Memory B cell (primary cell): ENCODE measurements at places on chromosomes 2 and 18.

DNA sequence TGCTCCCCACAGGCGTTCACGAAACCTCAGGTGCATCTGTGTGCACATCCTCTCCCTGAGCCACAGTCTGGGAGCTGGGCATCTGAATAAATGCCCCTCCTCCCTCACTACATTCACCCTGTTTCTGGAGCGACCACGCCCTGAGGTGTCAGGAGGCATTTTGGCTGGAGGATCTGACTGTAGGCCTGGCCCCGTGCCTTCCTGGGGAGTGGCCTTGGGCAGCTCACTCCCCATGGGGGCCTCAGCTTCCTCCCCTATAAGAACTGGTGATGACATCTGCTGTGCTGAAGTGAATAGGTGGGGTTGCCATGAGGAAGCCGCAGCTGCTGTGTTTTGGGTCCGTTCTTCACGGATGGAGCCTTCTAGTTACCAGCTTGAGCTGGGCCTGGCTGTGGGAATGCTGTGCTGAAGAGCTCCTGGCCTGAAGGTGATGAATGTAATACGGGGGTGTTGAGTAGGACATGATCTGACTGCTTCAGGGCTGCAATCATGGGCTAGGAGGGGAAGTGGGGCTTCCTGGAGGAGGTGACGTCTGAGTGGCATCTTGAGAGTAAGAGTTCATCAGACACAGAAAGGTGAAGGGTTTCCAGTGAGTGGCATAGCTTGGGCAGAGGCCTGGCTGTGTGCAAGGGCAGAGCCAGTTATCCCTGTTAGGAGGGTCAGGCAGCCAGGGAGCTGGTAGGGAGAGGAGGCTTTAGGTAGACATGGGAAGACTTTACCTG is 58.2 kb downstream of the GLI2 start:
- no peak for DNase-seq
- no peaks in the 10 kb centered on the region for H3K36me3 ChIP-seq
- H3K27me3 ChIP-seq, result peaks cover 2% of the 10 kb centered on the region

DNA sequence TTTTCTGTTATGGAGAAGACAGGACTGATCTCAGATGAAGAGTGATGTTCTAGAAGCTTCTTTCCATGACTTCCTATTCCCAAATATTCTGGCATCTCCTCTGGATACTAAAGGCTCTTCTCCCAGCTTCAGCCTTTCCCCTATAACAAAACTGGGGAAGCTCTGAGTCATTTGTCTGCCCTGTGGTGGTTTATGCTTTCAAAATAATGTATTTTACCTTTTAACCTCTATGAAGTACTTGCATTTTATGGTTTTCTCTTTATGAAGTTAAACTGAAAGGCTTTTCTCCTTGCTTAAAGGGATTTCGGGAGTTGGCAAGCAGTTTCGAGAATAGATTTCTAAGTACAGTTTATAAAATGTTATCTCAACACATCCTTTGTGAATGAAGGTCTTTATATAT is 104.4 kb downstream of the TANC1 start:
- H3K4me1 ChIP-seq, result no peaks in the 10 kb centered on the region
- H3K27me3 ChIP-seq, result no peaks in the 10 kb centered on the region
- no peak overlapping the region for H3K27ac ChIP-seq
- DNase-seq, result no peak

DNA sequence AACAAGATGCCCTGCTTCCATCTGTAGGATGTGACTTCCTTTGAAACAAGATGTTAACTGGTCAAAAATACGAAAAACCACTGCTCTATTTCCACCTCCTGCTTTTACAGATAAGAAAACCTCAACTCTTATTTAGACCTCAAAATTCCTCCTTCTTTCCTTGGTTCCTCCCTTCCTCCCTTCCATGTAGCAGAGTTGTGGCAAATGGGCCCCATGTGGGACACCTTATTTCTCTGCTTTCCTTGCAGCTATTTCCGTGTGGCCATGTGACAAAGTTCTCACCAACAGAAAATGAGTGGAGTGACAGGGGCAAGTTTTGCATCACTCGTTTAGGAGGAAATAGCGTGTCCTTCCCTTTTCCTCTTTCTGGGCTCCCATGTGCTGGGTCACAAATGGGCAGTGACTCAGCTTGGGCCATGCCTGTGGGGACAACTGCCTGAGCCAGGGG is 69.4 kb upstream of the SMAD2 start:
- H3K4me3 ChIP-seq, result no peak overlapping the region
- no peak for DNase-seq
- peaks cover 5% of the 10 kb centered on the region for H3K27me3 ChIP-seq

DNA sequence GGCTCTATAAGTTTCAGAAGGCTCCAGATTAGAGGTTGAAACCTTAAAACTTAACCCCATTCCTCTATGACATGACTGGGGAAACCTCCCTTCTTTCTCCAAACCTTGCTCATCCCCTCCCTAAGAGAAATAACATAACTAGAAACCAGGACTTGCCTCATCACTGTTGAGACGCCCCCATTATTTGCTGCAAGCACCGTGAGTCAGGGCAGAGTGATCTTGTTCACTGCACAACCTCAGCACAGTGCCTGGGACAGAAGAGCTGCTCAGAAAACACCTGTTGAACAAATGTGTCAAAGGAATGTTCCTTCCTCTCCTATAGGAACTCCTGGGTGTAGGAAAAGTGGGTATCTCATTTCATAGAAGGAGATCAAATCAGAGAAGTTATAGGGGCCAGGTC is 132.7 kb upstream of the CTAGE1 start:
- no peak overlapping the region for H3K4me3 ChIP-seq
- H3K36me3 ChIP-seq, result no peaks in the 10 kb centered on the region
- no peak overlapping the region for H3K27ac ChIP-seq
- no peaks in the 10 kb centered on the region for H3K27me3 ChIP-seq
- no peak for DNase-seq

DNA sequence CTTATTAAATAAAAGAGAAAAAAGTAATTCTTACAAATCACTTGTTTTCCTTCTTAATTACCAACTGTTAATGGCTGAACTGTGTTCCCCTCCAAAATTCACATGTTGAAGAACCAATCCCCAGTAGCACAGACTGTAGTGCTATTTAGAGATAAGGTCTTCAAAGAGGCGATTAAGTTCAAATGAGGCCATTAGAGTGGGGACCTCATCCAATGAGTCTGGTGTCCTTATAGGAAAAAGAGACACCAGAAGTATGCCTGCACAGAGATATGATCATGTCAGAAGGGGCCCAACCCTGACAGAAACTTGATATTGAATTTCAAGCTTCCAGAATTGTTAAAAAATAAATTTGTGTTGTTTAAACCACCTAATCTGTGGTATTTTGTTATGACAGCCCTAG is 89.8 kb downstream of the MEMO1 start:
- no peaks in the 10 kb centered on the region for H3K27me3 ChIP-seq
- H3K4me1 ChIP-seq, result peaks cover 8% of the 10 kb centered on the region
- peaks cover 23% of the 10 kb centered on the region for H3K36me3 ChIP-seq

- no peak overlapping the region for H3K4me3 ChIP-seq
- DNase-seq, result no peak
- H3K27me3 ChIP-seq, result no peaks in the 10 kb centered on the region
- no peak overlapping the region for H3K27ac ChIP-seq
- no peaks in the 10 kb centered on the region for H3K36me3 ChIP-seq
Observed at GRCh38 chr2:198917275-198917674, 540.5 kb downstream of the SATB2 start.

GRCh38 chr2:174691201-174691779 is 73.0 kb downstream of the CHRNA1 start:
- H3K4me3 ChIP-seq, result no peak overlapping the region
- H3K4me1 ChIP-seq, result peaks cover 3% of the 10 kb centered on the region
- no peak overlapping the region for H3K27ac ChIP-seq
- no peak for DNase-seq
- H3K27me3 ChIP-seq, result peaks cover 1% of the 10 kb centered on the region

DNA sequence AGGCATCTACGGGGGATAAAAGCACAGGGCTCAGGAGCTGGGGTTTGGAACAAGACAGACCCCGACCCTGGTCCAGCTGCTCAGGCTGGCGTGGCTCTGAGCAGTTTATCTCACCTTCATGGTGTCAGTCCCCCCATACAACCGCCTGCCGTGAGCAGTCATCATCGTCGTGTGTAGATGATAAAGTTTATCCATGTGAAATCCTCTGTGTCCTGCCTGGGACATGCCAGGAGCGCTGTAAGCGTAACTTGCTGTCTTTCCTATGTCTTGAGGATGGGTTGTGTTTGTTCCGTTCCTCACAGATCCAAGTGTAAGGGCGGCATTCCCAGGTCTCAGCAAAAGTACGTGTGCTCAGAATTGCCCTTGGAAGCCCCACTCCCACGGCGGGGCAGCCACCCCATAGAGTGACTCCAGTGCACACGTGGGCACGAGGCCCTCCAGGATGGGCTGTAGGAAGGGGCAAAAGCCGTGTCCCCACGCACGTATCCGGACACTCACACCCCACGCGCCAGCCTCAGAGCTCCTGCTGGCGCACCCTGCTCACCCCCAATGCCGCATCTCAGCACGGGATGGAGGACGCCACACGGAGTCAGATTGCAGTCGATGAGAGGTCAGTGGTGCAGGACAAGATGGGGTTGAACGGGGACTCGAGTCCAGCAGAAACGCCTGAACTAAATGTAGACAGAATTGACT is 50.9 kb downstream of the ADI1 start:
- H3K27ac ChIP-seq, result peak overlapping the region; percentile 23
- peaks cover 36% of the 10 kb centered on the region for H3K36me3 ChIP-seq
- no peaks in the 10 kb centered on the region for H3K4me1 ChIP-seq
- DNase-seq, result no peak

GRCh38 chr2:142973160-142973821 is 95.8 kb downstream of the KYNU start:
- DNase-seq, result no peak
- H3K27me3 ChIP-seq, result no peaks in the 10 kb centered on the region

- no peaks in the 10 kb centered on the region for H3K27me3 ChIP-seq
- no peak for DNase-seq
- peaks cover 33% of the 10 kb centered on the region for H3K36me3 ChIP-seq
- peak overlapping the region; percentile 4 for H3K27ac ChIP-seq
- H3K4me1 ChIP-seq, result peaks cover 32% of the 10 kb centered on the region
Observed at GRCh38 chr2:97869722-97870346, 125.9 kb downstream of the TMEM131 start.
